ENCODE measurements at places on chromosomes 6 and 20.

- no peak for DNase-seq
Observed at GRCh38 chr6:133129556-133129955, 111.6 kb upstream of the EYA4 start.

DNA sequence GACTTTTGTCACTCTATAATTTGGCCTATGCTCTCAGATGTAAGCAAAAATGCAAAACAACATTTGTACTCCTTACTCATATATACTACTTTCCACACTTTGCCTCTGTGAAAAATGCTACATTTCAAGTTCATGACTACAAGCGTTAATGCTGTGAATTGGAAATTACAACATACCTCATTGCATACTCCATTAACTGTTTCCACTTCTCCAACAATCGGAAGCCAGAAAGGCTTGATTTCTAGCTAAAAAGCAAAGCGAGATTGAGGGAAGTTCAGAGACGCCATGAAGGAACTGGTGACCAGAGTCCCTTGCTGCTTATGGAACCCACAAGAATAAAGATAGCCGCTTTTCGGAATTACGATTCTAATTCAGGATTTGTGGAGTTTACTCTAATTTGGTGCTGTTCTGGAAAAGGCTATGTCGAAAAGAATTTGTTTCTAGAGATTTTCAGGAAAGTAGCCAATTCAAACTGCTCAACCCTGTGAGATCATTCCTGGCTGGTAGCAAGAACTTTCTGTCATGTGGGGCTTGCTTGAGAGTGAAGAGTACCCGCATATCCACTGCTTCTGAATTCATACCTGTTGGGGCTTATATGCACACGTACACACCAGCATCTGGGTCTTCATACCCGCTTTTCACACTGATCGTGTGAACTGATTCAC, 98.0 kb upstream of the CITED2 start:
- no peak for DNase-seq

- DNase-seq, result peak; percentile 54
Observed at GRCh38 chr6:106974999-106975737, 639 bp upstream of the CD24 start.

GRCh38 chr6:146224988-146225387, 196.1 kb downstream of the GRM1 start:
- DNase-seq, result no peak

GRCh38 chr6:26183581-26184366, 96.5 kb downstream of the HFE start:
- peak; percentile 52 for DNase-seq

GRCh38 chr20:17681726-17682102, 328 bp downstream of the RRBP1 start:
- no peak for DNase-seq

DNA sequence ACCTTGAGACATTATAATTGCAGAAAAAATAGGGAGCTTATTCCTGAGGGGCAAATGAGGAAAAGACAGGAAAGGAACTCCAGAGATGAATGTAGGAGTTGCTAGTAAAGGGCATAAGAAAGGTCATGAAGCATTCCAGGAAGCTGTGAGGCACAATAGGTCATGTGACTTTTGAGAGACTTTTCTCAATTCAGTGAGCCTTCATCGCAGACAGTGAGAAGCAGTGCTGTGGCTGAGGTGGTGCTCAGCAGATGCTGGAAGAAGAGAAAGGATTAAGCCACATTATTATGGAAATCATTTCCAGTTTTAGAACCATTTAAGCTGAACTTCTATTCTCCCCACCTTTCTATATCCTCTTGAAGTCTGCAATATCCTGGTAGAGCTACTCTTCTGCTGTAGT, 4.1 kb downstream of the SPTLC3 start:
- DNase-seq, result no peak

- DNase-seq, result no peak
Observed at GRCh38 chr6:117619178-117619577, 16.9 kb upstream of the GOPC start.

DNA sequence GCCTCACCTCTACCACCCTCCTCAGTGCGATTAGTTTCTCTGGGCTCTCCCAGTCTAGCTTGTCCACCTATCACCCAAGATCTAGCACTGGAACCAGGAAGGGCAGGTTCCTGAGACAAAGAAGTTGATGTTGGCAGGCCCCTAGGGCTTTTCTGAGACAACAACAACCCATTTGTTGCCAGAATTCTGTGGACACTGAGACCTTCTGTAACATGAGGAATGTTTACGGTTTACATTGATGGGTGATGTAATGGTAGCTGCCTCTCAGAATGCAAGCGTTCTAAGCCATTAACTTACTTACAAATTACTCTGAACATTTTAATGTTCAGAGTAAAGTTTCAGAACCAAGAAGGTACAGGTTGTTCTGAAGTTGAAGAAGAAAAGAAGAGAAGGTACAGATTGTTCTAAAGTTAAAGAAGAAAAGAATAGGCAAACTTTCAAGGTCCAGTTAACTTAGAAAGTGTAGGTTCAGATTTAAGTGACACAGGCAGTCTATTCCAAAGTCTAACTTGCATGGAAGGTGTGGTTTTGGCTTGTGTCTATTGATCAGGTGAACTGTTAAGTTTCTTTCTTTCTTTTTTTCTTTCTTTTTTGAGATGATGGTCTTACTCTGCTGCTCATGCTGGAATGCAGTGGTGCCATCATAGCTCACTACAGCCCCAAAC, 3.7 kb upstream of the MED23 start:
- no peak for DNase-seq

- peak; percentile 17 for DNase-seq
Observed at GRCh38 chr6:99091985-99092384, 144.2 kb upstream of the FBXL4 start.

GRCh38 chr6:131762984-131763383, 44.8 kb upstream of the ENPP1 start:
- DNase-seq, result no peak

DNA sequence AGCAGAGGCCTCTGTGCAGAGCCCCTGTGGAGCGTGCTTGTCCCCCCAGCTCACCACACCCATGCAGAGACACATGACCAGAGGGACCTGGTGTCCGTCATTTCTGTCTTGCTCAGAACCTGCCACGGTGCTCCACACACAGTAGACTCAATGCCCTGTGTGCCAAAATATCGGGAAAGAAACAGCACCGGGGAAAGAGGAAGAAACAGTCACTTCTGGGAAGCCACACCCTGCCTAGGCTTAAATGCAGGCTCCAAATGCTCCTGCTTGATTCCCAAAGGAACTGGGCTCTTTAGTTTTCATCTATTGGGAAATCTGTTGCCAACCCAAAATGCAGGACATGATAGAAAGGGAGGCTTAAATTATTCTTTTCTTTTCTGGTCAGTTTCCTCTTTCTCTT, 503.9 kb downstream of the CD83 start:
- DNase-seq, result no peak

GRCh38 chr6:168959696-168960095, 293.9 kb downstream of the THBS2 start:
- no peak for DNase-seq

DNA sequence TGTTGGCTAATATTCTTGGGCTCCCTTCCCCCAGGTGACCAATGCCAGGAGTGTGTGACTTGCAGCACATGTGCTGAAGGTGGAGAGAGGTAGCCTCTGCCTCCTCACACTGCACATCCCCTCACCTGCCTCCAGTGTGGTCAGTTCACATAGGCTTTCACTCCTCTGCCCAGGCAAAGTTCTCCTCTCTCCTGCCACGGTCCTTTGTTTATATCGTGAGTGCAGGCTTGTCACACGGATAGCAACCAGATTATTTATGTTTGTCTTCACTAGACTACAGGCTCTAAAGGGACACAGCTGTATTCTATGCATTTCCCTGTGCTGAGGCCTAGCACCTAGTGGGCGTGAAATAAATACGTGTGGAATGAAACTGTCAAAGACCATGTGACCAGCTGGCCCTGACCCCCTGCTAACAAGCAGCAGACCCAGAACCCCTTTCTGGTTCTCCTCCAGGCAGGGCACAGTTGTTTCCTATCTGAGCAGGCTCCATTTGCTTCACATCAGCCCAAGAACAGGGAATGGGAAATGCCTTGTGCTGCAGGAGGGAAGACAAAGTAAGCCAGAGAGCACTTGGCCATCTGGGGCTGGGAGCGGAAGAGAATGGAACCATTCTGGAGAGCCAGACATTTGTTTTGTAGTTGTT, 42.3 kb downstream of the UNC5CL start:
- DNase-seq, result no peak

- DNase-seq, result no peak
Observed at GRCh38 chr6:145629478-145629877, 105.8 kb downstream of the EPM2A start.

- DNase-seq, result no peak
Observed at GRCh38 chr6:39688494-39688893, 36.7 kb downstream of the KIF6 start.

DNA sequence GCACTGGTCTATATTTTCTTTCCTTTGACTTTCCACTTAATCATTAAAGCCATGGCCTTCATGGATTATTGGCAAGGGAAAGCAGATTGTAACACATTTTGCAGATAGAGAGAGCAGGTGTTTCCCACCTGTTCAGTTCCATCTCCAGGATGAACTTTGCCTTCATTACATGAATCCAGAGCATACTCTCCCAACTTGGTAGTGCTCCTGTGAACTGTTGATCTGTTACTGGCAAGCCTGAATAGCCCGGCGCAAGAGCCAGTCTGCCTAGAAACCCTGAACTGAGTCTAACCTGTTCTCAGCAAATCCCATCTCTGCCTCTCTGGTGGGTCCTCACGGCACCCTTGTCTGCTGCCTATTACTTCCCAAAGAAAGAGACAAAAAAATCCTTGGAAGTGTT, 210.3 kb downstream of the PLCB1 start:
- no peak for DNase-seq

DNA sequence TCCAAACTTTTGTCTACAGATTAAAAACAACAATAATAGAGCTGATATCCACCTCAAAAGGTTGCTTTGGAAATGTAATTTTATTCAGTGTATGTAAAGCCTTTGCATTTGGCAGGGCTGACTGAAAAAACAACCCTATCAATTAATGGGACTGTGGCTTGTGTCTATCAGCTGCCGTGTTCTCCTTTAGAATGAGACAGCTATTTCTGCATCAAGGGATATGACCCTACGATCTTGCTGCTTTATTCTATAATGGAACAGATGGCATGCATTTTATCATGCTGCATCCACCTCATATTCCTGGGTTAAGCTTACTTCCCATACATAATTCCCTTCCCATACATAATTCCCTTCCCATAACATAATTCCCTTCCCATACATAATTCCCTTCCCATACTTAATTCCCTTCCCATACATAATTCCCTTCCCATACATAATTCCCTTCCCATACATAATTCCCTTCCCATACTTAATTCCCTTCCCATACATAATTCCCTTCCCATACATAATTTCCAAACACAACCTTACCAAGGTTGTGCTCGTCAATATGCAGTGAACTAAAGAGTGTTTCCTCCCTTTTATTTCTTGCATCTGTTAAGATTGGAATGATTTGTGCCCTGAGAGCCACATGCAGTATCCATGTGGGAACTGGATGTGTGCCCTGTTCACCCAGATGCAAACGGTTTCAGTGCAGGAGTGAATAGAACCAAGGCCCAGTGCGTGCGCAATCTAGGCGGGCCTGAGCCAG, 26.8 kb downstream of the SERPINB6 start:
- no peak for DNase-seq

DNA sequence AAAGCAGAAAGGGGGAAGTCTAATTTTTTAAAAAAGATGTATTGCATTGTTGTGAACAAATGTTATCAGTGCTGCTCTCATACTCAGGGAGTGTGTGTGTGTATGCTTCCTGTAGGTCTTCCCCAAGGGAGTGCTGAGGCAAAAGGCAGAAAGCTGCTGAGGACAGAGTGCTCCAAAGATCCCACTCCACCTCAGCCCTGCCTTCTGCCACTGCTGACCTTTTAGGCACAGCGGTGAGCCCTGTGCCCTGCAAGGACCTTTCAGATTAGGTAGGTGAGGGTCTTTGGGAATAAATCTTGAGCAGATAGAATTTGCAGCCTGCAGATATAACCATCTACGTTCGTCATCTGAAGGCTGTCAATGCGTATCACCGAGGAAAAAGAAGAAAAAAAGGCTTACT, 756.4 kb upstream of the MMS22L start:
- DNase-seq, result no peak

- no peak for DNase-seq
Observed at GRCh38 chr20:41355598-41356203, 10.9 kb downstream of the EMILIN3 start.

GRCh38 chr6:140090871-140091270, 716.4 kb upstream of the CITED2 start:
- DNase-seq, result no peak

- no peak for DNase-seq
Observed at GRCh38 chr6:43988801-43989200, 138.5 kb downstream of the MRPL14 start.

DNA sequence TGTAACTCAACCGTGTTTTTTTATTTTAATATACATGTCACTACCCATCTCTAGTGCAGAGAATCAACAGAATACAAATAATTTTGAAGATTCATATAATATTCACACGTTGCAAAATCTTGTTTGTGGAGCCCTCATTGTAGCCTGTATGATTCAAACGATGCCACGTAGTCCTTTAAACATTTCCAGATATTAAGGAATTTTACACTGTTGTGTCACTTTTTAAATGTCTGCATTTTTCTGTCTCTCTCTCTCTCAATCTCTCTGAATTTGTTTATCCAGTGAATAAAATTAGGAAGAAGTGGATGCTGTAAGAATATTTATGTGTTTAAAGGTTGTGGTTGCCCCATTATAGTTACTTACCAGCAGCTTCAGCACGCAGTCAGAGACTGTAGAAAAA, 262.0 kb downstream of the PAX1 start:
- DNase-seq, result no peak

DNA sequence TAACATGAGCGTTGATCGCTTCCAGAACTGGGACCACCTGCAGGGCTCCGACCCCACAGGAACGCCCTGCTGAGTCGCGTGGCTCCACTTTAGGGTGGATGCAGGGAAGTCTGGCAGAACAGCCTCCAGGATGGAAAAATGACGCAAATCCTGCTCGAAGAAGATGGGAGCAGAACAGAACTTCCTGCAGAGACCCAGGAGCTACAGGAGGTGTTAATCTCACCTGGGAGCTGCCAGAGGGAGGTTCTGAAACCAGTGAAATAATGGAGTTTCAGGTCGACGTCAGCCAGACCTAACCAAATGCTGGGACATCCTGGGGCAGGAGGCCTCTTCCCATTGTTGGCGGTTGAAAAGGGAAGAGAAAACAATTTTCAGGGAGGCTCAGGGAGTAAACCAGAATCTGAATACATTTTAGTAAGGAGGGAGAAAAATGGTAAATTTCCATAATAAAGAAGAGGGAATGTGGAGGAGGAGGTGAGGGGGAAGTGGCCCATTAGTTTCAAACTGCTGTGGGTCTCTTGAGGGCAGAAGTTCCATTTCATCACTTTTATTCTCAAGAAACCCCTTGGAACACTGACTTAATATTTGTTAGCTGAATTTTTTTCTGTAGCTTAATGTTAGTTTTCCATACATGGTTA, 558.4 kb upstream of the CDH4 start:
- DNase-seq, result no peak

GRCh38 chr6:111626441-111626840, 20.8 kb upstream of the TRAF3IP2 start:
- no peak for DNase-seq

- peak; percentile 43 for DNase-seq
Observed at GRCh38 chr6:18503593-18504231, 116.6 kb downstream of the RNF144B start.

GRCh38 chr20:15867899-15868298, 705.3 kb downstream of the KIF16B start:
- no peak for DNase-seq
